Activated naive CD8-positive, alpha-beta T cell treated with anti-CD3 and anti-CD28 coated beads, Interleukin-2, amount 50 U/mL, for 16 hours (primary cell): ENCODE measurements at places on chromosomes 13 and 19.

GRCh38 chr13:32164622-32165268 lies 133.2 kb downstream of the FRY start:
- no peak for DNase-seq

DNA sequence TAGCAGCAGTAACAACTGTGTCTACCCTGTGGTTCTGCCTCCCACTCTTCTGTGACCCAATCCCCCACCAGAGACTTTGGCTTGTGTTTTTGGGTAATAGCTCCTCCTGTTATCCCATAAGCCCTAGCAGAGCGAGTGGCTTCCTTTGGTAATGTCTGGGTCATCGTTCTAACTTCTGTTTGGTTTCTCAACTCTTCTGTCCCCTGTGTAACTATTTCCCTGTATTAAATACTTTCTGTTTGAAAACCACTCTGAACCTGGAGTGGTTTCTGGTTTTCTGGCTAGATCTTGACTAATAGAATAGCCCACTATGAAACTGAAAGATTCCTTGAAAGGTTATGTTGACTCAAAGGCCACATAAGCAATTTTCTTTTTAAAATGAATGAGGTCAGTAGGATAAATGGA lies 350.0 kb downstream of the DCT start:
- DNase-seq = no peak

DNA sequence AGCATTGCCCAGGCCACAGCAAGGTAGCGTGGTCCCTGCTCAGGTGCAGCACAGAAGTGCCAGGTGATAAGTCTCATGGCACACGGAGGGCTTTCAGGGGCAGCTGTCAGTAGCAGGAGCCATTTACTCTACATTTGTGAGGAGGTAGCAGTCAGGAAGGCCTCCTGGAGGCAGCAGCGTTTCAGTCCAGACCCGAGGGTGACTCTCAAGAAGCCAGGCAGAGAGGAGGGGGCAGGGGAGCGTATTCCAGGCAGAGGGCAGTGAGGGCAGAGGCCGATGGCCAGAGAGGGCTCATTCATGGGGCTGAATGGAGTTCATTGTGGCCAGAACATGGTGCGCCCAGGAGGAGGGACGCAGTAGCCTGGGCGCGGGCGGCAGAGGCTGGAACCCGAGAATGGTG lies 8.9 kb downstream of the PIAS4 start:
- no peak for DNase-seq

GRCh38 chr13:104057861-104058260 lies 991.6 kb upstream of the SLC10A2 start:
- DNase-seq = no peak

DNA sequence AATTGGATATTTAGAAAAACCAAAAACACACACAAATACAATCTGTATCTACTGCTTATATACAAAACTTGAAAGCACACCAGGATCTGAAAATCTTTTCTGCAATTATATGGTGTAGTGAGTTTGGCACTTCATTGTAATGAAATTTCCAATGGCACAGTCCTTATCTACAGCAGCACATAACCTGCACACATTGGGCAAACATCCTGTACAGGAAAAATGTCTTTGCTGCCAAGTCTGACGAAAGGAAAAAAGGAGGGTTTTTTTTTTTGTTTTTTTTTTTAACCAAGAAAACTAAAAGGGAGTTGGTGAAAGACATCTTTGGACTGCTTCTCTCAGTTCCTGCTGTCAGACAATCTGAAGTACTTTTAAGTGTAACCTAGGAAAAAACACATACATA lies 107.8 kb downstream of the FOXO1 start:
- no peak for DNase-seq
